ENCODE measurements at places on chromosomes 6 and 20. TPM values are rescaled to one million over a fixed set of nuclear protein-coding genes. Genes with fewer than 3 reads are reported as not detected.

Gene ZSCAN26
- total RNA-seq, result 18.6 TPM

Gene ZNF311
- 0.27 TPM for total RNA-seq

Gene PPP1R3G
- total RNA-seq, result 0.33 TPM

Gene IRAK1BP1
- total RNA-seq, result 3.3 TPM

Gene PAX1
- total RNA-seq, result not detected

Gene COL11A2
- total RNA-seq, result 0.07 TPM

Gene ULBP1
- 0.94 TPM for total RNA-seq

Gene ALDH8A1
- total RNA-seq, result not detected

Gene SIRPG
- not detected for total RNA-seq

Gene MYLK2
- total RNA-seq, result 1.4 TPM

Gene OR2H1
- not detected for total RNA-seq

Gene PRND
- not detected for total RNA-seq

Gene CALHM6
- total RNA-seq, result not detected

Gene LPIN3
- 3.7 TPM for total RNA-seq

Gene ERVFRD-1
- total RNA-seq, result 6.5 TPM

Gene PPP1R14C
- not detected for total RNA-seq

Gene MLN
- not detected for total RNA-seq

Gene TGM3
- not detected for total RNA-seq

Gene CYP24A1
- not detected for total RNA-seq

Gene SIM1
- total RNA-seq, result not detected

Gene MAVS
- 23.9 TPM for total RNA-seq

Gene TULP1
- not detected for total RNA-seq

Gene TDP2
- 27.3 TPM for total RNA-seq

Gene ARFGAP1
- total RNA-seq, result 55.0 TPM

Gene CLPSL1
- not detected for total RNA-seq

Gene MAK
- total RNA-seq, result 0.07 TPM

Gene SNAP91
- total RNA-seq, result not detected

Gene RNF5
- total RNA-seq, result 68.7 TPM

Gene MED23
- 18.2 TPM for total RNA-seq

Gene LY6G6C
- not detected for total RNA-seq

Gene C6orf163
- total RNA-seq, result 0.74 TPM

Gene BHLHE23
- total RNA-seq, result not detected

Gene TUBB1
- not detected for total RNA-seq

Gene PSORS1C2
- total RNA-seq, result not detected

Gene TCF21
- not detected for total RNA-seq

Gene SLC35F1
- total RNA-seq, result not detected

Gene GSTA2
- total RNA-seq, result not detected

Gene ESR1
- not detected for total RNA-seq

Gene PLAGL2
- 4.1 TPM for total RNA-seq

Gene FBXL4
- 7.9 TPM for total RNA-seq

Gene CST7
- not detected for total RNA-seq

Gene SMPDL3A
- total RNA-seq, result 4.2 TPM

Gene TMEM244
- not detected for total RNA-seq

Gene ANKEF1
- total RNA-seq, result 1.9 TPM

Gene GPLD1
- under 0.01 TPM for total RNA-seq

Gene MAFB
- 0.79 TPM for total RNA-seq

Gene GSTA3
- not detected for total RNA-seq

Gene PKIB
- 0.15 TPM for total RNA-seq

Gene LKAAEAR1
- total RNA-seq, result not detected

Gene FAM209B
- total RNA-seq, result not detected

Gene CDSN
- not detected for total RNA-seq
